ENCODE measurements at places on chromosomes 2 and 18. TPM values are rescaled to one million over a fixed set of nuclear protein-coding genes. Genes with fewer than 3 reads are reported as not detected.

Gene AQP12B
- total RNA-seq = under 0.01 TPM

Gene CCDC141
- 0.54 TPM for total RNA-seq

Gene HOXD12
- total RNA-seq = not detected

Gene SPP2
- not detected for total RNA-seq

Gene PROM2
- total RNA-seq = 0.54 TPM

Gene CCDC121
- 1.9 TPM for total RNA-seq

DNA sequence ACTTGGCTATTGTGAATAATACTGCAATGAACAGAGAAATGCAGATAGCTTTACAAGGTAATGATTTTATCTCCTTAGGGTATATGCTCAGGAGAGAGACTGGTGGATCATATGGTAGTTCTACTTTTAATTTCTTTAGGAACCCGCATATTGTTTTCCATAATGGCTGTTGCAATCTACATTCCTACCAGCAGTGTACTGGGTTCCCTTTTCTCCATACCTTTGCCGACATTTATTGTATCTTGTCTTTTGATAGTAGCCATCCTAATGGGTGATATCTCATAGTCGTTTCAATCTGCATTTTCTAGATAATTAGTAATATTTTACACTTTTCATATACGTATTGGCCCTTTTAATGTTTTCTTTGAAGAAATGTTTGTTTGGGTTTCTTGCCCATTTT lies 702.9 kb upstream of the ACVR2A start:
- no peak for DNase-seq

GRCh38 chr18:75211953-75212750 lies 1.6 kb downstream of the TSHZ1 start:
- DNase-seq = no peak

DNA sequence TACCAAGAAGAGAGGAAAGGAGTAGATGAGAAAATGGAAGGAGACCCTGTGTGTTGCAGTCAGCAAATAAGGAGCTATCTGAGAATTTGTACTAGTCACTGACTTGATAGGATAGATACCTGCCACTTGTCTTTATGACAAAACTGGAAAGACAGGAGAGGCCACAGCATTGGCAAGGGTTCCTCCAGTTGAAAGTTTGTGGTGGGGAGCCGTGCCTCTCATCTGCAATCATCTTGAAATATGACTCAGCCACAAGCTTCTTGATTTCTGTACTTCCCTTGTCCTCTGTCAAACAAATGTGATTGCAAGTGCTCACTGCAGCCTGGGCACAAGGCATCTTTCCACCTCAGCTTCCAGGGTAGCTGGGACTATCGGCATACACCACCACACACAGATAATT lies 99.1 kb downstream of the GREB1L start:
- DNase-seq = no peak

DNA sequence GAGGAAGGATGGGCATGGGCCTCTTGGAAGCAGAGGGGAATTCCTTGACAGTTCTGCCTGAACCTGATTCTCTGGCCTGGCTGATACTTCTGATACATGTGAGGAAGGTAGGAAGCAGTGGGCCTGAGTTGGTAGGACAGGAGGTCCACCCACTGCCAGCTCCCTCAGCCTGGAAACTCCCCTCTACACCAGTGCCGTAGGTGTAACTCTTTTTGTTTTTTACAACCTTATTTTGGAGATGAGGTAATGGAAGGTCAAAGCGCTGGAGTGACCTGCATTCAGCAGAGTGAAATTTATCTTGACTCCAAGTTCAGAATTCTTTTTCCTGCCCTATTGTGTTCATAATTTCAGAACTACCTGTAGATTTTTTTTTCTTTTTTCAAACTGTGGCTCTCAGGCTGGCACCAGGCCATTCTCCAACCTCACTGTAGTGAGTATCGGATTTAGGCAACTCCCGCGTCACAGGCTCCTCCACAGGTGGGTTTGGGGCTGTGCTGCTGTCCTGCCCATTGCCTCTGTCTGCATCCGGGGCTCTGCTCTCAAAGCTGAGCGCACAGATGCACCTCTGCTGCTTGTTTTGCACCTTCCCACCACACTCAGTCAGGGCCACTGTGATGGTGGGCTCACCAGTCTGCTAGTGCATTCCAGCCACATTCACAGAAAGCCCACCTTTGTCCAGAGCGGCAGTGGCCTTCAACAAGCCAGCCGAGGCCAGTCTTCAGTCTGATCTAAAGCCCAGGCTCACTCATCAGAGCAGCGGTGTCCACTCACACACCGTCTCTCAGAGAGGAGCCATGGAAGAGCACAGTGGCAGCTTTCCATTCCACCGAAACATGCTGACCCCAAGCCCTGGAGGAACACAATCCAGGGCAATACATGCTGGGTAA lies 87.2 kb downstream of the UXS1 start:
- DNase-seq = no peak

GRCh38 chr2:132403146-132403545 lies 13.5 kb upstream of the GPR39 start:
- no peak for DNase-seq

GRCh38 chr2:205763708-205764211 lies 81.5 kb downstream of the NRP2 start:
- peak; percentile 95 for DNase-seq

GRCh38 chr18:47321815-47322214 lies 70.4 kb upstream of the SKOR2 start:
- DNase-seq = no peak

- DNase-seq = no peak
Observed at GRCh38 chr2:161947406-161947805, 126.6 kb downstream of the DPP4 start.

DNA sequence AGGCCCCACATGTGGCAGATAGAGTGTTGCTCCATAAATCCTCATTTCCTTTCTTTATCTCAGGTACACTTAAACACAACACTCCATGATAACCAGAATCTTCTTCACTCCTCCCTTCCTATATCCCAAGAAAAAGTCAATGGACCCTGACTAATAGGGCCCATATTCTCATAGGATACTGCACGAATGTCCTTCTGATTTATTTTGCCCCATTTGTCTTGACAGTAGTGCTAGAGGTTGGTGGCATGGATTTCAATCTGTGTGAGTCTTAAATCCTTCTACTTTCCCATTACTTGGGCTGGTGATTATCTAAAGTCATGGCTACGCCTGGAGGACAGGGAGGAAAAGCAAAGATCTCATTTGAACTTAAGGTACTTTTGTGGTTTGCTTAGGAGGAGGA lies 156.0 kb downstream of the ACOXL start:
- DNase-seq = no peak

DNA sequence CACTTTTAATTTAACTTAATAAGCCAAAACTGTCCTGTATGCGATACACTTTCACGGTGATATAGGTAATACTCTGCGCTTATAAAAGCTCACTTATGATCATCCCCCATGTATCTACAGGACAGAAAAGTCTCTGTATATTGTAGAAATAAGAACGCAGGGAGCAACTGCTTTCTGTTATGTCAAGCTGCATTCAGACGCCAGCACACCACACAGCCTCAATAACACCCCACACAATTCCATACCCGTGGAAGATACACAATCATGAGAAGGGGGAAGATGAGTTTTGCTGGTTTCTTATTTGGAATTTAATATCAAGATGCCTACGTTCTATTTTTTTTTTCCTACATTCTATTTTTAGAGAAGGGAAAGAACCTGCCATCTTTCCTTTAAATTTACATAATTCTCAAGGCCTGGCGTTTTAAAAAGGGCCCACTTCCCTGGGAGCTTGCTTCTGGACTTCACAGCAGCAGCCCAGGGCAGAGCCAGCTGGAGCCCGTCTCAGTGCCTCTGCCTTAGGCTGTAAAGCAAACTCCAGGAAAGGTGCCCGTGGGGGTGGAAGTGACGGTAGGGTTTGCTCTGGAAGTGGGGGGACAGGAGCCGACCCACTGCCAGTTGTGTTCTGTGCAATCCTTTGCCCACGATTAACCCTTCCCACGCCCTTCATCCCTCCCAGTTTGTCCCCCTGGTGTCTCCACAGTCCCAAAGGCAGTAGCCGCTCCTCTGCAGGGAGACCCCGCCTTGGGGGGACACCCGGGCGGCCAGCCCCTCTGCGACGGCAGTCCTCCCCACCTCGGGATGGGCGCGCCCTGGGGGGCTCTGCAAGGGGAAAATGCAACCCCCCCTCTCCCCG lies 5.3 kb downstream of the PTGR3 start:
- DNase-seq = no peak

- no peak for DNase-seq
Observed at GRCh38 chr2:185952100-185952499, 213.5 kb downstream of the FSIP2 start.
